ENCODE measurements at places on chromosomes 5 and 9.

DNA sequence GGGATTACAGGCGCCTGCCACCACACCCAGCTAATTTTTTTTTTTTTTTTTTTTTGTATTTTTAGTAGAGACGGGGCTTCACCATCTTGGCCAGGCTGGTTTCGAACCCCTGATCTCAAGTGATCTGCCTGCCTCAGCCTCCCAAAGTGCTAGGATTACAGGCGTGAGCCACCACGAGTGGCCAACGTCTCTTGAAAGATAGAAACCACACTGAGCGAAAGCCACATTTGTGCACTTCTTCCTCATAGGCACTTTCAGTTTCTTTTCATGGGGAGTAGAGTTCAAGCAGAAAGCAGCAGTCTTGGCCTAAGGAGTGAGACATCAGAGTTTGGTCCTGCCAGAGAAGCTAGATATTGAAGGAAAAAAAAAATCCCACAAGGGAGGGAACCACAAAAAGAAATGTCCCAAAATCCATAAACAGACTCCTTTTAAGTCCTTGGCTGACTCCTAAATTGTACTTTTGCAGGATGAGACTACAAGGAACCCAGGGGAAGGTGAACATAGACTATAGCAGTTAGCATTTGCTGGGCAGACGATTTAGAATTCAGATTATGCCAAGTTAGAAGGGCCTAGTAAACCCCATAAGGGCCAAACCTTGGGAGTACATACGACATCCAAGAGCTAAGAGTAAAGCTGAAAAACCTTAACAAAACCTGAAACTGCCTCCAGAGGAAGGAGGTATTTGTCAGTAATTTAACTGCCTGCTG is 43.9 kb upstream of the GLIPR2 start:
- no peak for DNase-seq

- DNase-seq: no peak
Observed at GRCh38 chr9:82090046-82090445, 101.5 kb downstream of the SPATA31D1 start.

- DNase-seq: no peak
Observed at GRCh38 chr5:31819926-31820516, 181.1 kb downstream of the PDZD2 start.

- no peak for DNase-seq
Observed at GRCh38 chr9:109859447-109859846, 79.4 kb downstream of the PALM2AKAP2 start.

DNA sequence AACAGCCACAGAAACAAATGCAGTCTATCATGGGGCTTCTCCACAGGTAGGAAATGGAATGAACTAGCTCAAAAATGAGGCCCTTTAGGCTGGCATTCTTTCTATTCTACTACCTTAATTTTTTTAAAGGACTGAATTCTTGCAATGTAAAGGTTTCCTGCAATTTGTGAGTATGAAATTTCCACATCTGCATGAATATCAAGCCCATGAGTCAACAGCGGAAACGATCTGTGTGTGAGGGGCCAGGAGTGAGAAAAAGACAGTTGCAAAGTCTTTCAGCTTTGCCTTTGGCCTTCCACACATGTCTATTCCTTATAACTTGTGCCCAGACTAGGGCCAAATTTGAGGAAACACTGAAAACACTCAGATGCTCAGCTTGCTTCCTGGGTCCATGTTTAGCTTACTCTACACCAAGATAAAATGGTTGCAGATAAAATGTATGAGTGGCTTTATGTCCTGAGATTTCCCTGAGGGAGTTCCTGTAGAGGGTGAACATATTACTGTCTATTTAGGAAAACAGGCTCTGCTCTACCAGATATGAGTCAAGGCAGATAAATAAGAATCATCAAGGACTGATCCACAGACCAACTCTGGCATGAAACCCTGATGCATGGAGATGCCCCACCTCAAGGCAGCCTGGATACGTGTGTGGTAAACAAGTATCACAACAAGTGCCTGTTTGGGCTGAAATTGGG is 46.5 kb downstream of the RETREG1 start:
- no peak for DNase-seq

DNA sequence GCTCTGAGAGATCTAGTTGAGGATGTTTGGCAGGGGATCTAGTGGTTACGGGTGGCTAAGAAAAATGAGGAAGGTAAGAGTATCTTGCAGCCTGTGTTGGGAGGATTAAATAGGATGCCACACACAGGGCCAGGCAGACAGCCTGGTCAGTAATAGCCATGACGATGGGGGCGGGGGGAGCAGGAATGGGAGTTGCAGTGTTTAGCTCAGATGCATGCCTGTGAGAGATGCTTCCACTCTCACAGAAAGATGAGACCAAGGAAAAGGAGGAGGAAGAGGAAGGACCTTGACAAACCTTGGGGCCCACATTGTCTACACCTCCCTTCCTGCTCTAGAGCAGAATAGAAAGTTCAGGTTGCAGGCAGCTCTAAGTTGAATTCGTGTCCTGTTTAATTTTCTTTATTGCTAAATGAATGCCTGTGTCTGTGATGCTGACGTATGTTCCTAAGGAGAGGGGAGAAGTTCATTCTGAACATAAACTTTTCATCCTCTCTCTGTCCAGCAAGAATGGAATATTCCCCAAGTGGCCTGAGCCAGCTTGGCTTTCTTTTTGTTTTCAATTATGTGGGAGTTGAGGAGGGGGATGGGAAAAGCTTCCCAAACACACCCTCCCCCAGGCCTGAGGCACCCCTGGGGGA is 28.7 kb downstream of the TGFBI start:
- DNase-seq: no peak

DNA sequence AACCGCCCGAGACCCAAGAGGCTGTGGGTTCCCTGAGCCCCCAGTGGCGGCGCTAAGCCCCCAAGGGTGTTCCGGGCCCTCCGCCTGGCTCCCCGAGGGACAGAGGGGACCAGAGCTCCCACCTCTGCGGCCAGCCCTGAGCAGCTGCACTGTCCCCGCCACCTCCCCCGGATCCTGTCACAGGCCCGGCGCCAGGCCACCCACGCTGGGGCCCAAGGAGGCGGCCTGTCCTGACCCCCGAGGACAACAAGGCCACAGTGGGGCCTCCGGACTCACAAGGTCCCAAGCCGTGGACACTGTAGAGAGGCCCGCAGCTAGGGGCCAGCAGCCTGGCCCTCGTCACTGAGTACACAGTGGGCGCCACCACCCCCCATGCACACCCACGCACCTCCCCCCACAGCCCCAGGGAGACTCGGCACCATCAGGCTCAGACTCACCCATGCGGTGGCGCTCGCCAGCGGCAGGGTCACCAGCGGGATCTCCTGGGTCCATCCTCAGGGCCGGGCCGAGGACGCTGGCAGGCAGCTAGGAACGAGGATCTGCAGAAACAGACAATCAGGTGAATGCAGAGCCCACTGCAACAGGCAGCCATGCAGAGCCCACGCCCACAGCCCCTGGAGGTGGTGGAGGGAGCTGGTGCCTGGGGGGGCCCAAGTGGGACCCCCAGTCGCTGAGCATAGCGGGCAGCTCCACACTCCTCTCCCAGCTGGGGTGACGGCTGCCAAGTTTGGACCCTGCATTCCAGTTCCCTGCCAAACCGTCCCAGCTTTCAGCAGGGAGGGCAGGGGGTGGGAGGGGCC is 27.9 kb downstream of the EXD3 start:
- DNase-seq: no peak

- peak; percentile 74 for DNase-seq
Observed at GRCh38 chr9:137618105-137619067, at the start of gene EHMT1. EHMT1 (plus strand) TSS chr9:137619005; CDS start chr9:137619029, 24 bp downstream.

GRCh38 chr5:142716963-142717362 is 31.1 kb upstream of the FGF1 start:
- peak; percentile 63 for DNase-seq

GRCh38 chr9:136759001-136759400 is 958 bp upstream of the LCN8 start:
- no peak for DNase-seq

- no peak for DNase-seq
Observed at GRCh38 chr5:33789567-33789957, 102.2 kb downstream of the ADAMTS12 start.

GRCh38 chr5:93831449-93831848 is 90.0 kb upstream of the POU5F2 start:
- DNase-seq: no peak

DNA sequence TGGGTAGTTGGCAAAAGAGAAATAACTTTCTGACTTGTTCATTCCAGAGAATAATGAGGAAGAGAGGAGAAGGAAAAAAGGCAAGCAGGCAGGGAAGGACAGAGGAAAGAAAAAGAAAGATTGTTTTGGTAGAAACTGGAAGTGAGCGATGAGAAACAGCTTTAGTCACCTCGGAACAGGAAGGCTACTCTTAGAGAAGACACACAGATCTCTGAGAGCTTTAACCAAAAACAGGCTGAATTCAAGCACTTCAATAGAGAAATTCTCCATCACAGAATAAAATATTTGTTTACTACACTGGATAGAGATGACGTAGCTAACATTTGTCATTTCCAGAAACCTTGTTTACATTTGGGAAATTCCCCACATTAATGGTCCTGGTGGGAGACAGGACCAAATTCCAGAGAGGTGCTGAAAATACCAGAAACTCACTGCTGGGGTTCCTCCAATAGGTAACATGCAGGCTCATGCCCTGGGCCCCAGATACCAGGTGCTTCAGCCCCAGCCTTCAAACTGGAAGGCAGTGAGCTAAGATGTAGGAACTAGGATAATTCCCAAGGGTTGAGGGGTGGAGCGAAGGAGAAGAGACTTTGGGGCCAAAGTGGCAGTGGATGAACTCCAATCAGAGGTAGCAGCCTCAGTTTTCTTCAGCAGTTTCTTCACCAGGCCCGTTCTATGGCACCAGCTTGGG is 227.7 kb upstream of the GRAMD2B start:
- DNase-seq: no peak

GRCh38 chr5:122076669-122077365 is 1.2 kb downstream of the LOX start:
- peak; percentile 80 for DNase-seq

DNA sequence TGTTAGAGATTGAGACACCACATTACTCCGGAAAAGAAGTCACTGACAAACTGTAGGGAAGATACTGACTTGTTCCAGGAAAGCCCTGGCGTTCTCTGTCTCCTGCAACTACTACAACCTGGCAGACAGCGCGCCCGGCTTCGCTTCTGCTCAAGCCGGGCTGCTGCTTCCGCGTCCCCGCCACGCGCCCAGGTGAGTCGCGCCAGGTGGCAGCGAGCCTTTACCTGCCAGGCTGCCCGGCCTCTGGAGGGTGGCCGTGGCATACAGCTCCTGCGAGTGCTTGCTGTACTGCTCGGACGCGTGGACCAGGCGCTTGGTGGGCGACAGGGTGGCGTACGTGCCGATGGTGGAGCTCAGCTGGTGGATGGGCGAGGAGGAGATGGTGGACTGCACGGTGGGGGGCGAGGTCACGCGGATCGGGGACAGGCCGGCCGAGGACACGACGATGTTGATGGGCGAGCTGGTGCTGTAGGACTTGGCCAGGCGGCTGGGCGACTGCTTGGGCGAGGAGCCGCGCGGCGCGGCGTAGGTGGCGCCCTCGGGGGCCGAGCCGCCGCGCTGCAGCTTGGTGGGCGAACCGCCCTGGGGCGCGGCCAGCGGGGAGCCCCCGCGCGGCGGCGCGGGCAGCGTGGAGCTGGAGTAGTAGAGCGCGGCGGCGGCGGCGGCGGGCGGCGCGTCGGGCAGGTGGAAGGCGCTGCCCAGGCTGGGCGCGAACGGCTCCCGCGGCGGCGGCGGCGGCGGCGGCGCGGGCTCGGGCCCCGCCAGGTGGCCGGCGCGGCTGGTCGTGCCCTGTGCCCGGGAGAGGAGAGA is 519.6 kb downstream of the CTNND2 start:
- no peak for DNase-seq

DNA sequence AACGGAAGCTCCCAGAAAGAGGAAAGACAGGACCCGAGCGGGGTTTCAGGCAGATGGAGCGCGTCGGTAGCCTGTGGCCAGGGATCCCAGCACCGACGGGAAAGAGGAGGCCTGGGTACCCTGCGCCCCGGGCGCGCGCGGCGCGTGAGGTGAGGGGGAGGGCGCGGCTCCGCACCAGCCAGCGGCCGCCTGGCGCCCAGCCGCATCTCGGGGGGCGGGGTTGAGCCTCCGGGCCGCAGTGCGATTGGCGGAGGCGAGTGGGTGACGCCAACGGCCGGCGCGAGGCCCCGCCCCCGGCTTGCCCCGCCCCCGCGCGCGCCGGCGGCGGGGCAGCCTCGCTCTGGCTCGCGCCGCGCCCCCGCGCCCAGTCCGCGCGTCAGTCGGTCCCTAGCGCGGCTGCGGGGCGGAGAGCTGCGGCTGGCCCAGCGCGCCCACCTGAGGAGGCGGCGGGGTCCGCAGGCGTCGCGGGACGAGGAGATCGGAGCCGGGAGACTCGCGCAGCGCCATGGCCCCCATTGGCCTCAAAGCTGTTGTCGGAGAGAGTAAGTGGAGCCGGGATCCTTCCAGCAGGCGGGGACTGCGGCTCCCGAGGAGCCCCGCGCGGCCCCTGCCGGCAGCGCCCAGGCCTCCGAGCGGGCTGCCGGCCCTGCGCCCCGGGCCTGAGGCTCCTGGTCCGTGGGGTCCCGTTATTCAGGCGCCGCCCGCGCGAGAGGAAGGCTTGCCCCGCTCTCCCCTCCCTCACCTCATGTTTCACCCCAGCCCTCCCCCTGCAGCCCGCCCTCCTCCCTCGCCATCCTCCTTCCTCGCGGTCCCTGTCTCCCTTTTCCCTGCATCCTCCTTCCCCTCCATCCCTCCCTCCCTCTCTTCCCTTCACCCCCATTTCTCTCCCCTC is at the start of gene STXBP1:
Gene STXBP1 (plus strand): TSS at position 379 of the 892 bp plus-strand sequence. CDS start 127 bp downstream, at position 506.
- peak; percentile 74 for DNase-seq

GRCh38 chr9:118595719-118596305 is 773.4 kb downstream of the BRINP1 start:
- DNase-seq: peak; percentile 70

GRCh38 chr9:21506626-21507482 is 24.7 kb upstream of the IFNE start:
- DNase-seq: peak; percentile 54

DNA sequence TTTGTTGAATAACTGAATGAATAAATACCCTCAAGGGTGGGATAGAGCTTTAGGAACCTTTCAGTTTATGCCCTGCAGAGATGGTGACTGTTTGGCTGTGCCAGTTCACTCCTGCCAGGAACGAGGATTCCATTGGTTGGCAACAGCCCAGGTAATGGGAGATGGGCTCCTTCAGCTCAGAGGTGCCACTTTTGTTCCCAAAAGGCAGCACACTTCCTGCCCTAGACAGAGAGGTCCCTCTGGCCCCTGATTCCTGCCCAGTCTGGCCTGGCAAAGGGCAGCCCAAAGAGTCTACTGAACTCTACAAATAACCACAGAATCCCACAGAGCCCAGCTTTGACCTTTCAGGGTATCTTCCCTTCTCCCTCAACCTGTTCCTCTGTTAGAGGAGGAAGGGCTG is 1.6 kb downstream of the C9orf152 start:
- DNase-seq: no peak

- no peak for DNase-seq
Observed at GRCh38 chr9:14146201-14146874, 167.6 kb downstream of the NFIB start.

Data from Caki2 (cell line).